ENCODE measurements at places on chromosomes 6 and 20.

DNA sequence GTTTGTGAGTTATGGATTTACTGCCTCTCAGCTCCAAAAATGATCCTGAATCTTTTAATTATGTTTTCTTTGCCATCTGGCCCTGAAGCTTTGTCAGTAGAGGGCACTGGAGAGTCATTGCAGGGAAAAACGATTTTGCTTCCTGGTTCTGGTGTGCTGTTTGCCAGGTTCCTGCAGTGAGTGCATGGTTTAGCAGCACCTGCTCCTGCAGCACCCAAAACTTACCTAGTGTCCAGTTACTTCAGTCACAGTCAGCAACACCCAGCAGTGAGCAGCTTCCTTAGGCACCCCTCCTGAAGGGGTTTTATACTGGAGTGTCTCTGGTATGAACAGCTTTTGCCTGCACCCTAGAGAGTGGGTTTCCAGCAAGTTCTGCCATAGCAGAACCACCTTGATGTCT is 6.0 kb upstream of the TRIM26 start:
- peak; percentile 56 for DNase-seq

GRCh38 chr20:32019156-32019510 is 8.9 kb downstream of the CCM2L start:
- no peak for DNase-seq

DNA sequence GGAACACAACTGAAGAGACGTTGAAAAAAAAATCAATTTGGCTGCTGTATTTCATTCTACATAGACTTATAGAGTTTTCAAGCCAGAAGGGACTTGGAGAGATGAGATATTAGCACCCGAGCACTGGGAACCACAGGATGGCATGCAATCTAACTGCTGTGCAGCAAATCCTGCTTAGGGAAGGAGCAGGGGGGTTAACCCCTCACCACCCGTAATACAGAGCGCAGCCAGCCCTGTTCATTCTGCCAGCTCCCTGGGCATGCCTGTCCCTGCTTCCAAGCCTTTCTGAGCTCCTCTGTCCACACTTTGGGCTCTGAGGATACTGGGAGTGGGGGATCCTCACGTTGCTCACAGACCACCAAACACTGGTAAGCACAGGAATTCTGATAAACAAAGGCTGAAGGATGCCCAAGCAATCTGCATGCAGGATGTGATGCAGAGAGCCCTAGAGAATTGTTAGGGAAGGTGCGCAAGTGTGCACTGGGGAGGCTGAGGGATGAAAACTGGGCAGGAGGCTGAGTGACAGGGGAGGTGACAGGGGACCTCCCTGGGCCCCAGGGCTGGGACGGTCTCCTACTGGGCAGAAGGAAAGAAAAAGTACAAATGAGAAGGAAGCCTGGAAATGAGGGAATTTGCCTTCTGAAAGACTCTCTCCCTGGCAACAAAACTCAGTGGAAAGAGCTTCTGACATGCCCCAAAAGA is 34.0 kb downstream of the CPNE5 start:
- no peak for DNase-seq

DNA sequence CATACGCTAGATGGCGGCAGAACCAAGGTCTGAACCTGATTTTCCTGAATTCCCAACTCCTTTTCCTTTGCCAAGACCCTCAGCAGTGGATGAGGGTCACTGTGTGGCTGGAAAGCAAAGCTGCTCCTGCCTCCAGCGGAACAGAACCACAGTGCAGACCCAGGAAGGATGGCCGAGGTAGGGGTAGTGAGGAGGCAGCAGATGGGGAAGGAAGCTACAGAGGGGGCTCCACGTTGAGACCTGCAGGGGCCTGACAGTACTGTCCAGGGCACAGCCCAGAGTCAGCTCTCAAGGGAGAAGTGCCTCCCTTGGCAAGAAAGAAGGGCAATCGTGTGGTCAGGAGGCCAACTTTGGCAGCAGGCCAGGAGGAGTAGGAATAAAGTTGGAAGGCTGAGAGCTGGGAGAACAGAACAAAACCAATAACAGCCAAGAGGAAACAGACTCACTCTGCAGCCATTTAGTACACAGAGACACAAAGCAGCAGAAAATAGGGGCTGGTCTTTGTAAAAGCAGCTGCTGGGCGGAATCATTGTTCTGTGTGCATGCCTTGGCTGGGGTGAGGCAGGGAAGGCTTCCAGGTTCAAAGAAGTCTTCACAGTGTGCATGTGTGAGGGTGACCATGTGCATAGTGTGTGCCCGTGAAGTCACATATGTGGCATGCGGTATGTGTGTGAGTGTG is 3.1 kb downstream of the GABRR2 start:
- peak; percentile 62 for DNase-seq

DNA sequence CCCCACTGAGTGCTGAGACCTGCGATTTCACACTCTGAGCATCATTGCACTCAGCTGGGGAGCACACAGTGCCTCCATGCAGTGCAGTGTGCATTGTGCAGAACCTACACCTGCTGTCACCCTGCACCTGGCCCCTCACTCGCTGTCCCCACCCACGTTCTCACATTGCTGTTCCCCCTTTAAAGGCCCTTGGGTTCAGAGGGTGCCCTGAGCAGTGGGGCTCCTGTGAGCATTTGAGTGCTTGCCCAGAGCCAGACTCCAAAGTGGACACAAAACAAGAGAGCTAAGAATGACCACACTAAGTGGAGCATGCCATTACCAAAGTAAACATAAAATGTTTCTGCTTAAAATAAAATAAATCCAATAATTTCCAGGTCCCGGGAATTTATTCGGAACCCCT is 131.0 kb upstream of the CST7 start:
- DNase-seq: no peak

- DNase-seq: no peak
These were observed 10.0 kb upstream of the POU3F2 start for GRCh38 chr6:98824162-98824901.

DNA sequence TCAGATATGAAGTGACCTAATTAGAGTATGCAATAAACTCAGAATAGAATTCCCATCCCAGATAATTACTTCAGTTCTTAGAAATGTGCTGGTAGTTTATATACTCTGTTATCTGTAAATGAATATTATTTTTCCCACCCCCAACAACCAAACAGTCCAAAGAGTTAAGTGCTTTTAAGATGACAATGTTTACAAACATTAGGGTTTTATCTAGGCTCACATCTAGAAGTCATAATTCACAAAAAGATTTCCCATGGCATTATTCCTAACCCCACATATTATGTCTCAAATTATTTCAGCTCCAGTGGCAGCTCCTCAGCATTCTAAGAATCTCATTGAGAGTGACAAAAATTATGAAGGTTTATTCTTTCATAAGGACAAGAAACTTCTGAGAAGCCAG is 120.9 kb downstream of the TASP1 start:
- no peak for DNase-seq

DNA sequence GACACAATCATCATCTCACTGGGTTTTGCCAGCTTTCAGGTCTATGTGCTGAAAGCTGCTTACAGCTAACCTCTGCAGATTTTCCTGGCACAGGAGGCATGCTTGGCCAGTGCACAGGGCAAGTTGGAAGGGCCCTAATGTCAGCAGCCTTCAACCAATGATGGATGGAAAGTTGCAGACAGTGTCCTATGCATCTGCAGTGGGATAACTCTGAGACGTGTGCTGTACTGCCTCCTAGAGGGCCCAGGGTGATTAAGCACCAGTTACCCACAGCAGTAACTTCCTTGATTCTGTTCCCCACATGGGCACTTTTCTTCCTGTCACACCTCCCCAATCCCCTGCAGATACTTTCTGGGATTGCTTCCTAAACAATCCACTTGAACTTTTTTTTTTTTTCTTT is 38.6 kb downstream of the OVOL2 start:
- peak; percentile 65 for DNase-seq

GRCh38 chr6:149918151-149918905 is 4.6 kb downstream of the RAET1G start:
- no peak for DNase-seq

DNA sequence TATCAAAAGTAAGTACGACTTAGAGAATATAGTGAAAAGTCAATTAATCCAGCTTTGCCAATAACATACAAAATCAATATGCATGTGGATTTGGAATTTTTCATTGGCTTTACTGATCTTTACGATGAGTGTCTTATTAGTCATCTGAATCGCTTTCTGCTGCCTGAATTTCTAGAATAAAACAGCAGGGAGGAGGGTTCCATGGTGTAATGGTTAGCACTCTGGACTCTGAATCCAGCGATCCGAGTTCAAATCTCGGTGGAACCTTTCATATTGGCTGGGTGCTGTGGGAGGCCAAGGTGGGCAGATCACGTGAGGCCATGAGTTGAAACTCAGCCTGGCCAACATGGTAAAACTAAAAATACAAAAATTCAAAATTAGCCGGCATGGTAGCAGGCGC is 448.8 kb downstream of the RNF144B start:
- no peak for DNase-seq

- DNase-seq: no peak
These were observed 36.6 kb downstream of the BCL2L1 start for GRCh38 chr20:31685853-31686643.

All from Kasumi-1 (cell line).